ENCODE measurements at places on chromosomes 12 and 14.

DNA sequence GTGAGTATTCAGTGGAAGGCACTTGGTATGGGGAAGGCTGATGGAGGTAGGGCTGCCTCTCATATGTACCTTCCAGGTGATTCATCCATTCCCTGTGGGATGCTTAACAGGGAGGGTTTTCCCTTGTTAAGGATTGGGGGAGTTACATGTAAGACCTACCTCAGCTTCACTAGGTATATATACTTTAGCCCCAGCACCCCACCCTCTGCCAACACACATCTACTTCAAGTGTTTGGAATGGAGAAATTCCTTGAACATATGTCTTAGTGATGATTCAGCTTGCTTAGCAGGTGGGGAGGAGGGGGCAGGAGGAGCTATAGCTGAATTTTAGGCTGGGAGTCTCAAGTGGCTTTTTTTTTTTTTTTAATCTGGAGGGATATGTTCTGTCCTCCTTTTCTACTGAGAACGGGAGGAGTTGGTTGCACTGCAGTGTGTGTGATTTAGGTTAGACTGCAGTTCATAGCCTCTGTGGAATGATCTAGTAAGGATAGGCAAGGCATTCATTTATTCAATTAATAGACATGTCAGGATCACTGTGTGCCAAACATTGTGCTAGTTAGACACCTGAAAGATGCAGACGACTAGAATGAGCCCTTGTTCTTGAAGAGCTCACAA lies 1.7 kb downstream of the PIP4K2C start:
- no peak for DNase-seq

GRCh38 chr12:63086149-63086915 lies 64.7 kb downstream of the AVPR1A start:
- DNase-seq: no peak

DNA sequence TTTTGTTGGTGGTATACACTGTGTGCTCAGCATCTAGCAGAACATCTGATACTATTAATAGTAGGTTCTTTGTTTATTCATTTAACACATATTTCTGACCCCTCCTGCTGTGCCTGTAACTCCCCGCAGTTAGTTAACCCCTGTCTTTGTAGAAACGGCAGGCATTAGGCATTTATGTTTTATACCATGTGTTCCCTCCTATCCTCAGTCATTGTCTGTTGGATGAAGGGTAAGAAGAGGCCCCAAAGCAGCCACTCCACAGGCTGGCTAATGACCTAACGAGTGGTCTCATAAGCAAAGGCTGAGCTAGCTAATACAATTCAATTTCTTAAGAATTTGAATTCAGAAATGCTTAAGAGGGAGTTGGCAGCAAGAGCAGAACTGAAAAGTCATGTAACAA lies 170.8 kb downstream of the TMX1 start:
- DNase-seq: no peak

GRCh38 chr12:32501835-32502333 lies 102.5 kb downstream of the FGD4 start:
- no peak for DNase-seq

DNA sequence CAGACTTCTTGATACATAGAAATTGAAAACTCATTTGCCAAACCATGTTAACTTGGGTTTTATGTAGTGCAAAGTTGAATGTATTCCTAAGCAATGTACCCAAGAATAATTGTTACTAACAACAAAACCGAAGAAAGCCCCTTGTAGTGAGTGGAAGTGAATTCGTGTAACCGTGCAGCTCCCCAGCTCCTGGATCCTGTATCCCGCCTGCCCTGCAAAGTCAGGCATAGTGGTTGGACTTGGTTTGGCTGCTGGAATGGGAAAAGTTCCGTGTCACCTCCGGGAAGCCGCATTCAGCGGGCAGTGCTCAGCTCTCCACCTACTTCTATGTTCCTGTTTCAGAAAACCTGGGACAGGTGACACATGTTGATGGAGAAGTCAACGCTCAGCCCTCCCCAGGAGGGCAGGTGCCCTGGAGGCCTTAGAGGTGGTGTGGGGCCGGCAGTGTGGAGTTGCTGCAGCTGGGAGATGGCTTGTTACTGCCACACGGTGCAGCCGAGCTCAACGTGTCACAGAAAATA lies 29.2 kb upstream of the C14orf180 start:
- DNase-seq: no peak

GRCh38 chr12:27057543-27057942 lies 24.8 kb downstream of the C12orf71 start:
- DNase-seq: no peak

- no peak for DNase-seq
These were observed 25.6 kb downstream of the MDM1 start for GRCh38 chr12:68306564-68306963.

All from CD4-positive, alpha-beta T cell treated with Interleukin-15 for 1 hour (primary cell).